ENCODE measurements at places on chromosomes 7 and 10.
A peak's percentile ranks its signal among the peaks of the same experiment; 100 is the strongest.

GRCh38 chr7:28661826-28662595, 249.7 kb downstream of the CREB5 start:
- DNase-seq: no peak

GRCh38 chr10:48324580-48324979, 18.1 kb downstream of the MAPK8 start:
- DNase-seq: no peak

- DNase-seq: no peak
Observed at GRCh38 chr10:91653219-91653870, 20.5 kb upstream of the PPP1R3C start.

DNA sequence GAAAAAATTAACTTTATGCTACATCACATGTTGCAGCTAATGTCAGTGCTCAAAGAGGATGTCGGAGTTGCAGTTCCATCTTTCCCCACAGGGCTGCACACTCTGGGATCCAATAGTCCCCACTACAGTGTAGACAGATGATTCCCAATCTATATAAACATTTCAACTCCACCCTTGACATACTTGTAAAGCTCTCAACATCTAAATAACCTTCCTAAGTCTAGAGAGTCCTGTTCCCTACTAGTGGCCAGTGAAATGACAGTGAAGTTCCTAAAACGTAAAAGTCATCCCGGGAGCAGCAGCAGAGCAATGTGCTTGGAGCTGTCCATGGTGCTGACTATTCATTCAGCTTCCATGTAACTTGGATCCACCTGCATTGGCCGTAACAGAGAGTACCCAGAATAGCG, 145.1 kb downstream of the GRM8 start:
- no peak for DNase-seq

- no peak for DNase-seq
Observed at GRCh38 chr10:13590886-13591285, 4.1 kb downstream of the PRPF18 start.

- no peak for DNase-seq
Observed at GRCh38 chr10:44470784-44471183, 85.9 kb upstream of the CXCL12 start.

GRCh38 chr10:119283818-119284217, 76.4 kb downstream of the GRK5 start:
- no peak for DNase-seq

DNA sequence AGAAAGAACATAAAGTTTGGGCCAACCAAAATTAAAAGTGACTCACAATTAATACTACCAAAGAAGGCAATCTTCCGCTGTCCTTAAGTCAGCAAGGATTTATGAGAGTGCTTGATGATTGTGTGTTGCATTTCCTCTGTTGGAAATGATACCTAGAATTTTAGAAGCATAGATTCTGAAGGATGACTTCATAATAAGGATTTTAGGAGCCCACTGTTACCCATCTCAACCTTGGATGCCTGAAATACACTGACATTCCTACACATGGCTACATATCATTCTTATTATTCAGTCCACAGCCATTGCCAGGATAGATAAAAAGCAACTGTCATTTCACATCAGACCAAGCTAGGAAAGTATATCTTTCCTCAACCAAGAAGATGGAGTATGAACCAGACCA, 823.8 kb downstream of the LRMDA start:
- no peak for DNase-seq

DNA sequence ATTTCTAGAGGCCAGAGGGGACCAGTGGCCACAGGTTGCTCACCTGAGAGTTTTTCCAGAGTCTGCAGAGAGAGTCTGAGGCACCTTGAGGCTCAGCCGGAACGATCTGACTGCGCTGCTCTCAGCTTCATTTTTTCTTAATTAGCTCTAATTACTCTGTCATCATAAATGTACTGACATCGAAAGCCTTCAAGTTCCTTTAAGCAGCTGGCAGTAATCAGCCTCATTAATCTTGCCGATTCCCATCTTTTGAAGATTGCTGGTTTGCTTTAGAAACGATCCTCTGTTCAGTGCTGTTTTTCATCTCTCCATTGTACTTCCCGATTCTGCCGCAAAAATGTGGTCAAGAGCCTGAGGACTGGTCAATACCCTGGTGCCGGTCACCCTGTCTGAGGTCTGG, 454.7 kb downstream of the TYW1 start:
- DNase-seq: no peak

DNA sequence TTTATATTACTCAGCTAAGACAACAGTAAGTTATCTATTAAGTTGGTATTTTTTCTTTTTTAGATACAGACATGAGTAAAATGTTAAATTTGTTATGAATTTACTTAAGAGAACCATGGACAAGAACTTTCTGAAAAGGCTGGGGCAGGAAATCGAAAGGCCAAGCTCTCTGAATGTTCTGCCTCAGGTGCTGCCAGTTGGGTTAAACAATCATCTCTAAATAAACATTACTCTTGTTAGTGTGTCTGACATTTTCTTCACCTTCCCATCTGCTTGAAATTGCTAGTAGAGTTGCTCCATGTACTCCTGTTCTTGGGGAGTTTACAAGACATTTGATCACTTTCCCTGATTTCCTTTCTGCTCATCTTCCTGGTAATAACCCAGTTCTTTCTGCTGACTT, 87.5 kb downstream of the ANKRD7 start:
- DNase-seq: no peak

DNA sequence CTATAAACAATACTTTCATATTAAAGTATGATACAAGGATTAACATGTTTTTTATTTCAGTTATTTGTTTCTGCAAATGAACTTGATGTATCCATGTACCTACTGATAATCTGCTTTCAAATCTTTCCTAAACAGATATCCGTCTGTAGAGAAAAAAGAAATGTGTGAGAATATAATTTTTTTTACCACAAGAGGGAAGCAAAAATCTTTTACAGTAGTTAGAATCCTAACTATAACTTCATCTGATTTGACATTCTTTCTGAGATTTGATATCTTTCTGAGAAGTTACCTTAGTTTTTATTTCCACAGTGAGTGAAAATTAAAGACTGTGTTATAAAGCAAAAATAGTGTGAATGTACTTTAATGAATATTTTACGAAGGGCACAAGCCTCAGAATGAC, 203.9 kb upstream of the PCLO start:
- no peak for DNase-seq

GRCh38 chr10:35416619-35417312, 80.5 kb downstream of the CCNY start:
- peak; percentile 31 for DNase-seq

DNA sequence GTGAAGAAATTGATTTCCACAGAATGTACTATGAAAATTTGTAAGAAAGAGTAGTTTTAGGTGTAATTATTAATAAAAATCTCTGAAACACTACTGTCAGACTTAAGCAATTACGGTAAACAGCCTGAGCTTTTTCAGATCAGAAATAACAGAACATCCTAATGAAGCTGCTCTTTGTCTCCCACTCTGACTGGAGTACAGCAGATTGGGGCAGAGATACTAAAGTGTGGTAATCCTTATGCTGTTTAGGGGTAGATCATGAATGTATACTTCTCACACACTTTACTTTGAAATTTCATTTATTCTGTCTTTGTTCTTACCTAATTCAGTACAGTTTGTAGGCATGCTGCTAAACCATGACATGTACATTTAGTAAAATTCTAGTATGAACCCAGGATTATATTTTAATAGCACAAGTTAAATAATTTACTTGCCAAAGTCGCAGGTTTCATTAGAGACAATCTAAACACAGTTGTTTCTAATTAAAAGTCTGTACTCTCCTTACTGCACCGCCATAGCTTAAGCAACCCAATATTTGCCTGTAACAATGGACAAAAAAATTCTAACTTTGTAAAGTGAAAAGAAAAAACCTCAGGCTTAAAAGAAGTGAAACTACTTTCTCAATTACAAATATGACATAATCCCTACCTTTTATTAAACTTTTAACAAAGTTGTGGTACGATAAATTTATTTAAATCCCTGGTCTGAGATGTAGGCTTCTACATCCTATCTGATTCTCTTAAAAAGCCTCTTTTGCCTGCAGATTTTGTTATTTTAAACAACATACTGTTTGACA, 88.8 kb downstream of the KMT2E start:
- no peak for DNase-seq

GRCh38 chr10:20034732-20035131, 218.5 kb downstream of the PLXDC2 start:
- DNase-seq: no peak

DNA sequence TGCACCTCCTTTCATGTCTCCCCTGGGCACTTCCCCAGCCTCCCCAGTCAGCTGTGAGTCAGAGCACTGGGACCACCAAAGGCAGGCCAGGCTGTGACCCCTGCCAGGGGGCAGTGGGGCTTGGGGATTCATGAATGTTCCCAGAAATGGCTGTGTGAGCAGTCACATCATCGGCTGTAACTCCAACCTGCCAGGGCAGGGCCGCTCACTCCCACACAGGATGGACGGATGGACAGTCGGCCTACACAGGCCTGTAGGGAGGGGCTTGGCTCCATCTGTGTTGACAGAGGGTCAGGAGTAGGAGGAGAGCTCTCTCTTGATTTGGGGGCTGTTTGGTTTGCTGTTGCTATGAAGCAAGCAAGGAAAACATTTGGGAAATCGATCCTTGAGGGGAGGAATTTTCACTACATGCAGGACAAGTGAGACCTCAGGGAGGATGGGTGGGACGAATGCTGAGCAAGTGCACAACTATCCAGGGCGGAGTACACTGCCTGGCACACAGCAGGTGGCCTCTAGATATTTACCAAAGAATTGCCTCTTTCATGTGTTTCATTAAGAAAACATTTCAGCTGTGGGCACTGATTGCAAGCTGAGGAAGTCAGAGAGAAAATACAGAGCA, 2.9 kb upstream of the IGFBP1 start:
- DNase-seq: no peak

GRCh38 chr10:124534231-124534798, 72.7 kb downstream of the LHPP start:
- DNase-seq: no peak
